ENCODE measurements at places on chromosomes 11 and 22.

DNA sequence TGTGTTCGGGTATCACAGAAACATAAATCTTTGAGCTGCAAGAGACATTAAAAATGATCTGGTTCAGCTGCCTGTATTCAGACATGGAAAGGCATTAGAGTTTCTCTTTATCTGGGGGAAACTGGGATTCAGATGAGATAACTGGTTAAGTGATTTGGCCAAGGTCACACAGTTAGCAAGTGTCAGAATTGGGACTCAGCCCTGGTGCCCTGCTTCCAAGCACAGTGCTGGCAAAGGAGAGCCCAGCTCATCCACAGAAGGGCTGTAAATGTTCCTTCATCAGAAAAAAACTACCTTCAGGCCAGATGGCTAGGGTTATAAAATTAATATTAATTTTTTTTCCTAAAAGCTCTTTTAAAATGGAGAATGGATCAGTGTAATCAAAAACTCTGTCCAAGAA lies 20.4 kb upstream of the CADM1 start:
- no peak for DNase-seq

GRCh38 chr11:86069408-86070101 lies 671 bp upstream of the PICALM start:
- DNase-seq = no peak

DNA sequence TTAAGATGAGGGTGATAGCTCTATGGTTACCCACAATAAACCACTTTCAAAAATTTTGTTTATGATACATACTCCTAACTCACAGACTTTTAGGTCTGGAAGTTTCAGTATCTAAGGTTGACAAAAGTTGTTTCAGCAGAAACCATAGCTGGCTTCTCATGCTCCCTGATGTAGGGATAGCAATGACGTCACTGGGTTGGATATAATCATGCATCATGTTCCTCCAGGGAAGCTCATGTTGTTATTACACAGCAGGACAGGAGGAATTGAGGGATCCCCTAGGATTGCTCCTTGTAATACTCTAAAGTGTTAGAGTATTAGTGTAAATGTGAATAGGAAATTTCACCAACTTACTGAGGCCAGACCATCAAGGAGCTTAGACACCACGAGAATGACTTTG lies 23.6 kb downstream of the APOL3 start:
- DNase-seq = no peak

- DNase-seq = no peak
Measured at GRCh38 chr11:119663279-119663678, 65.7 kb downstream of the NECTIN1 start.

DNA sequence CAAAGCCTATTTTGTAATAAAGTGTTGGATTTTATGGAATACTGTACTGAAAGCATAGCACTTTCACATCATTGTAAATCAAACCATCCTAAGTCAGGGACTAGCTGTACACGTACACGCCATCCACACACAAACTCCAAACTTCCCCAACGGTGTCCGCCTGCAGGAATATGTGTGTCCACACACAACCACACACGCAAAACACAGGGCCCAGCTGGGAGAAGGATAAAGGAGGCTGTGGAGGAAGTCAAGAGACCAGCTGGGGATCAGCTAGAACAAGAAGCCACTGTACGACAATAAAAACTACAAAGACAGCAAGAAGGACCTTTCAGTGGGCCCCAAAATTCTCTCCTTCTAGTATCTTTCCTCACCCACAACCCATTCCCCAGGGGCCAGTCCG lies 1.6 kb downstream of the TRIM29 start:
- DNase-seq = no peak

GRCh38 chr11:39975091-39975490 lies 1484.4 kb downstream of the LRRC4C start:
- DNase-seq = no peak

GRCh38 chr11:121372671-121373429 lies 79.3 kb upstream of the SORL1 start:
- DNase-seq = no peak

GRCh38 chr22:29060251-29060869 lies 1.3 kb downstream of the C22orf31 start:
- DNase-seq = no peak

- DNase-seq = no peak
Measured at GRCh38 chr11:3865388-3866193, 10.1 kb downstream of the STIM1 start.

DNA sequence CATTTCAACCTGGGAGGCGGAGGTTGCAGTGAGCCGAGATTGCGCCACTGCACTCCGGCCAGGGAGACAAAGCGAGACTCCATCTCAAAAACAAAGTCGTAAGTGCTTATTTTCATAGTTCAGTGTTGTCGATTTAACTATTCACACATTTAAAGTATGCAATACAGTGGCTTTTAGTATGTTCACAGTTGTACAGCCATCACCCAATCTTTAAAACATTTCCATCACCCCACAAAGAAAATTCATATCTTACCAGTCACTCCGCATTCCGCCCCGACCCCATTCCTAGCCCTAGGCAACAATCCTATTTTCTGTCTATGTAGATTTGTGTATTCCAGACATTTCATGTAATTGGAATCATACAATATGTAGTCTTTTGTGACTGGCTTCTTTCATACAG lies 11.9 kb downstream of the IPO7 start:
- DNase-seq = no peak

DNA sequence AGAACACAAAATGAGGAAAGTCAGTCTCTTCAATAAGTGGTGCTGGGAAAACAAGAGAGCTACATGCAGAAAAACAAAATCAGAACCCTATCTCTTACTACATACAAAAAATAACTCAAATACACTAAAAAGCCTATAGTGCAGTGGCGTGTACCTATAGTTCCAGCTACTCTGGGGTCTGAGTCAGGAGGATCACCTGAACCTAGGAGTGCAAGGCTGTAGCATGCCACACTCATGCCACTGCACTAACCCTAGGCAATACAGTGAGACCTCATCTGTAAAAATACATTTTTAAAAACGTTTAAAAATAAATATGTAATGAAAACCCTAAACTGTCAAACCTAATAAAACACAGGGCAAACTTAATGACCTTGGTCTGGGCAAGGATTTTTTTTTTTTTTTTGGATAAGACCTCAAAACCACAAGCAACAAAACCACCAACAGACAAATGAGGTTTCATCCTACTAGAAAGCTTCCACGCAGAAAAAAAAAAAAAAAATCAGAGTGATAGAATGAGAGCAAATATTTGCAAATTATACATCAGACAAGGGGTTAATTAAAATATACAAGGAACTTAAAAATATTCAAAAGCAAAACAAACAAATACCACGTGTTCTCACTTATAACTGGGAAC lies 35.2 kb downstream of the XKR3 start:
- DNase-seq = no peak

- no peak for DNase-seq
Measured at GRCh38 chr22:30436196-30436595, 10.6 kb downstream of the MTFP1 start.

DNA sequence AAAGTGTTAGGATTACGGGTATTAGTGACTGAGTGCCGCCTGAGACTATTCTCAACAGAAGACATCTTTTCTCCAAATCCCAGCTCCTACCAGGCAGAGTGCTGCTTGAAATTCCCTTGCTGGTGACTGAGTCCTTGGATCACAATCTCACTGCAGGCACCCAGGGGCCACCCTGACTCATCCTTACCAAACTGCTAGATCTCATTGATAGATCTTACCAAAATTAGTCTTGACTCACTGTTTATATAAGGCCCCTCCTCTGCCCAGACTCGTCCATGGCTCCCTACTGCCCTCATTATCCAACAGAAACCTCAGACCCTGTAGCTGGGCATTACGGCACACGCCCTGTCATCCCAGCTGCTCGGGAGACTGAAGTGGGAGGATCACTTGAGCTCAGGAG lies 14.7 kb downstream of the TBC1D10A start:
- peak; percentile 46 for DNase-seq

DNA sequence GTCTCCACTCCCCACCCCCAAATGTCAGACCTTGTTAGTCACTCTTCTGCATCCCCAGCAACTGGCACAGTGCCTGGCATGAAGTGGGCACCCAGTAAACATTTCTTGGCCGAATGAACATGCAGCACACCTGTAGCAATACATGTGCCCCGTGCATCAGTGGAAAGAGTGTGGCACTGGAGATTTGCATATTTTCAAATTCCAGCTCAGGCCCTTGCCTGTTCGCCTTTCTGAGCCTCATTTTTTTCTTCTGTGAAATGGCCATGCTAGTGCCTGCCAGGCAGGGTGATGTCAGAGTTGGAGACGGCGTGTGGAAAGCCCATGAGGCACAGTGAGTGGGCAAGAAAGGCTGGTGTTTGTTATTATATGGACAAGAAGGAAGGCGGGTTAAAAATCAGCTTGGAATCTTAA lies 38.7 kb downstream of the CD82 start:
- DNase-seq = no peak

- peak; percentile 62 for DNase-seq
Measured at GRCh38 chr11:121194731-121195596, 93.9 kb downstream of the TECTA start.

DNA sequence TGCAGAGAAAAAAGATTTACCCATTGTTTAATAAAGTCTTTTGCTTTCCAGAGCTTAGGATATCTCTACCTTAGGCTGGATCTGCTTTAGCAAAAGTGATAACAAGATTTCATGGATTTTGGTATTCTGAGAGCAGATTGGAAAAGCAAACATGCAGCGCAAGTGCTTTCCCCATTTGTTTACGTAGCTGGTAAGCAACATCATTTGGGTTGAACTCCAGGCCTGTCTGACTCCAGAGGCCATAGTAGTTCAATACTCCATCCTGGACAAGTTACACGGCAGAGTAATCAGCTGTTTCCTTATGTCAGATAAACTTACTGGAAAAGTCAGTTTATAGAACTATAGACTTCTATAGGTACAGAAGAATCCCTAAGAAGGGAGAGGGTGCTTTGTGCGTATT lies 40.6 kb upstream of the TNRC6B start:
- no peak for DNase-seq

- DNase-seq = peak; percentile 55
Measured at GRCh38 chr11:125886997-125887372, 483 bp upstream of the HYLS1 start.

- no peak for DNase-seq
Measured at GRCh38 chr22:20937031-20937793, 20.0 kb downstream of the CRKL start.

DNA sequence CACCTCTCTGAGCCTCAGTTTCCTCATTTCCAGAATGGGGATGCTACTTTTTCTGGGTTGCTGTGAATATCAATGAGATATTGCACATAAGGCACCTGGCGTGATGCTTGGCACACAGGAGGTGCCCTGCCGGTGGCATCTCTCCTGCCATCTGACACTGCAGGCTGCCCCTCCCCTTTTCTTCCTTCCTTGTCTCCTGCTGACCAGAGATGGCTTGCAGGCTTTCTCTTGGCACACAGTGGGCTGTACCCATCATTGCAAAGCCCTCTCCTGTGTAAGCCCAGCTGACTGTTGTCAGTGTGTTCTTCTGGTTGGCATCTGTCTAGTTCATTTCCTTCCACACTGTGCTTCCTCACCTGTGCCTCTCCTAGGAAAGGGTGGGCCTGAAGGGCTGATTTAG lies 91.7 kb downstream of the MYO18B start:
- DNase-seq = no peak

- DNase-seq = peak; percentile 26
Measured at GRCh38 chr11:27720277-27720830, 20.1 kb upstream of the BDNF start.

DNA sequence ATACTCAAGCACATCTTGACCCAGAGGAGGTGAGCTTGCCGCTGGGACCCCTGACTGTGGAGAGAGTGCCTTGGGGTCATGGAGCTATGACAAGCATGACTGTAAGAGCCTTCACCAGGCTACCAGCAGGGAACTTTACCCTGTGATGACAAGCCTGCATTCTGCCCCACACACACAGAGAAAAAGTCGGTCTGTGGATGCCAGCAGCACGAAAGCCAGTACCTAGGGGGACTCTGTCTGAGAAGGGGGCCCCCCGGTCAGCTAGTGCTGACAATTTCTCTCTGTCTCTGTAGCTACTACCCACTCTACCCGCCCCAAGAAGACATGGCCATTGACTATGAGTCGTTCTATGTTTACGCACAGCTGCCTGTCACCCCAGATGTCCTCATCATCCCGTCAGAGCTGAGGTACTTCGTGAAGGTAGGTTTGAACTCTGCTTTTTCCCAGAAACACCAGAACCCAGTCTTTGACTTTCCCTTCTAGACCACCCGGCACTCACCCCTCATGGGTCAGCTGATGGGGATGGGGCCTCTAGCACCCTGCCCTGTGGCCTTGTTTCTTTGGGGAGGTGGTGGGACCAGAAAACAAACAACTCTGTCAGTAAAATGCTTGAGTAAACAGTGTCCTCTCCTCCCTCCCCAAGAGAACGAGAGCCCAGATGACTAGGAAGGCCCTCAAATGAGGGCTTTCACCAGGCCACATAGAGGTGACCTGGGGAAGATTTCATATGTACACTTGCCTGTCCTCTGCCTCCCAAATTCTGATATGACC lies 18.9 kb upstream of the CDC42EP2 start:
- no peak for DNase-seq

GRCh38 chr11:4032097-4032496 lies 62.5 kb upstream of the RRM1 start:
- no peak for DNase-seq

- no peak for DNase-seq
Measured at GRCh38 chr11:76665921-76666351, 4.6 kb downstream of the LRRC32 start.

DNA sequence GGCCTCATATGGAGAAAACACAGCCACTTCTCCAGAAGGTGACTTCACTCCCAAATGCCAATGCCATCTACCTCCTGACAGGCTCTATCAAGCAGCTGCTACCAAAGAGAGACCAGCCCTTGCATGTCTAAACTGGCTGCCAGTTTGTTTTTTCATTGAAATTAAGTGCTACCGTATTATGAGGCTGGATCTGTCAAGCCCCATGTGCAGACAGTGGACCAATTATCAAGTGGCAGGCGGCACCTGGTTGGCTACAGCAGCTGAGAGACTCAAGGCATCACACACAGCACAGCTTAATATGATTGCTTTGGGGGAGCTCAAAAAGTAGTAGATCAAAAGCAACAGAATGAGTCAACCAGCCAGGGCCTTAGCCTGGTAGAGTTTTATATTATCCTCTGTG lies 1293.0 kb upstream of the TENM4 start:
- no peak for DNase-seq

- DNase-seq = no peak
Measured at GRCh38 chr22:40363059-40363458, 7.3 kb upstream of the SGSM3 start.

DNA sequence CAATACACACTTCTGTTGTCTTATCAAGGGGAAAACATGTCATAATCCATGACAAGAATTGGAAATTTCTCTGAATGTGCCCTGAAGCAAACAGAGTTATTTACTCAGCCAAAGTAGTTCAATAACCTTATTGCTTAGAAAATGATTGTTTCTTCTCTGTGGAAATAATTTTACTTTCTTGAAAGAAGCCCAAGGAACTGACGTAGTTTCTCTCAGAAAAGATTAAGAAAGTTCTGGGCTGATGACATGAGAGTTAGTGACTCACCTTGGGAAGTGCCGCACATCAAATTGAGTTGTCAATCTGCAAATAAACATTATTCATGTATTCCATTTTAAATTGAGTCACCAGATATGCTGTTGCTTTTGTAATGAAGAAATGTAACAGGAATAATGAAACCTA lies 418.6 kb upstream of the LRRC4C start:
- no peak for DNase-seq

GRCh38 chr11:133082453-133082781 lies 449.9 kb downstream of the OPCML start:
- peak; percentile 44 for DNase-seq
